ENCODE measurements at places on chromosomes 3 and 15. TPM values are rescaled to one million over a fixed set of nuclear protein-coding genes. Genes with fewer than 3 reads are reported as not detected.

Gene ADAMTSL3
- not detected for polyA plus RNA-seq

- H3K4me1 ChIP-seq, result no peaks in the 10 kb centered on the region
- peaks cover 3% of the 10 kb centered on the region for H3K27me3 ChIP-seq
- H3K27ac ChIP-seq, result no peak overlapping the region
These were observed 5.5 kb downstream of the ROPN1 start for GRCh38 chr3:123986427-123986826.

Gene CYP1A2
- polyA plus RNA-seq, result not detected

Gene TMCO5A
- not detected for polyA plus RNA-seq

Gene ROPN1
- polyA plus RNA-seq, result not detected

Gene CHDH
- not detected for polyA plus RNA-seq

GRCh38 chr3:194129581-194130133 is 6.3 kb upstream of the HES1 start:
- H3K27me3 ChIP-seq, result peaks cover 42% of the 10 kb centered on the region
- no peak overlapping the region for H3K4me3 ChIP-seq
- H3K27ac ChIP-seq, result no peak overlapping the region
- DNase-seq, result no peak
- H3K4me1 ChIP-seq, result peaks cover 5% of the 10 kb centered on the region
- no peaks in the 10 kb centered on the region for H3K36me3 ChIP-seq

- no peak overlapping the region for H3K4me3 ChIP-seq
- no peak for DNase-seq
- H3K4me1 ChIP-seq, result peaks cover 12% of the 10 kb centered on the region
These were observed 4.4 kb upstream of the XIRP1 start for GRCh38 chr3:39196671-39197356.

DNA sequence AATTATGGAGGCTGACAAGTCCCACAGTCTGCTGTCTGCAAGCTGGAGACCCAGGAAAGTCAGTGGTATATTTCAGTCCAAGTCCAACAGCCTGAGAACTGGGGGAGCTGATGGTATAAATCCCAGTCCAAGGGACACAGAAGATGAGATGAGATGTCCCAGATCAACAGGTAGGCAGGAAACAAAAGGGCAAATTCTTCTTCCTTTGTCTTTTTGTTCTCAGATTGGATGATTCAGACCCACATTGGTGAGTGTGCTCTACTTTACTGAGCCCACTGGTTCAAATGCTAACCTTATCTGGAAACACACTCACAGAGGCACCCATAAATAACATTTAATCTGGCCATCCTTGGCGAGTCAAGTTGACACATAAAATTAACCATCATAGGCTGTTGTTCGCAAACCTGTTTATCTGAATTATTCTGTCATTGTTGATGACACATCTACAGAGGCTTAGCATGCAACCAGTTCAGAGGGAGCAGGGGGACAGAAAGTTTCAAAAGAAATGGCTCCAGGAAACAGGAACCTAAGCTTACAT is 62.7 kb upstream of the ITGA11 start:
- no peaks in the 10 kb centered on the region for H3K36me3 ChIP-seq
- no peak for DNase-seq
- peaks cover 7% of the 10 kb centered on the region for H3K27me3 ChIP-seq
